ENCODE measurements at places on chromosomes 5 and 9.

GRCh38 chr9:69760278-69760610 is 433 bp upstream of the PTAR1 start:
- no peak for DNase-seq

- no peak for DNase-seq
Measured at GRCh38 chr5:45252978-45253377, 443.2 kb downstream of the HCN1 start.

DNA sequence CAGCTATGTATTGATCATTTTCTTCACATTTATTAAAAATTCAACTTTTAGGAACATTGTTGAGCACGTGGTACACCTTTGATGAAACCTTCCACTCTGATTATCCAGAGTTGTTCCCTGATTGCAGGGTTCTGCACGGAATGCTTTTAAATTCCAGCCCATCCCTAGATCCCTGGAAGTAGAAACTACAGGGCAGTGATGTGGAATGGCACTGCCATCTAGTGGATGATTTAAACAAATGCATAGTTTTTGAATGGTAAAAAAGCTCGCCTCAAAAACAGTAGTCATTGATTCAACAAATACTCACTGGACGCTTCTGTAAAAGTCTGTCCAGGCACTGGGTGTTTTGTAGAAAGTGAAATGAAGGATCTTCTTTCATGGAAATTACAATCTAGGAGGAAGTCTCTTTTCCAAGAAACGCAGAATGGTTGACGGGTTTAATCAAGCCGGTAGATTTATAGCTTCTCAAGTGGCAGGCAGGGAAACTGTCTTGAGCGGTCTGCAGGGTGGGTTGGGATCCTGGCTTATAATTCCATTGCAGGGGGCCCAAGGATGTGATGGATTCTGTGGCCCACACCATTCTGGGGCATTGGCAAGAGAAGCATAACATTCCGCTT is 118.4 kb downstream of the ARHGAP26 start:
- DNase-seq: peak; percentile 46

GRCh38 chr5:124399426-124399961 is 346.9 kb downstream of the ZNF608 start:
- no peak for DNase-seq

DNA sequence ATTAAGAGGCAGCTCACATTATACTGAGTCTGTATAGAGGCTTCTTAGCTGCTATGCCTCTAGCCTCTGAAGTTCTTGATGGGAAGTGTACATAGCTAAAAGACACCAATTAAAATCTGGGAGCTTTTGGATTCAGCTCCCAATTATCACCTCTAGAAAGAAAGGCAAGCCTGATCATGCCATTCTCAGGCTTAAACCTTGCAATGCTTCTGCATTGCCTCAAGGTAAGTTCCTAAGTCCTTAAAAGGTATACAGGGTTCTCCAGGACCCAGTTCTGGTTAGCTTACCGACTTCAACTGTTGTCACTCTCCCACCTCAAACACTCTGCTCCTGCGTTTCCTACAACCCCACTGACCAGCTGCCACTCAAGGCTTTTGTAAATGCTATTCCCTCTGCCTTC is 17.5 kb upstream of the CCL28 start:
- DNase-seq: no peak

GRCh38 chr5:115169487-115170133 is at the start of gene TRIM36:
Gene TRIM36 (minus strand): TSS chr5:115169908. CDS start chr5:115169634, 274 bp downstream.
- peak; percentile 94 for DNase-seq

Measured in K562 (cell line).